ENCODE measurements at places on chromosomes 6 and 20. TPM values are rescaled to one million over a fixed set of nuclear protein-coding genes. Genes with fewer than 3 reads are reported as not detected.
A peak's percentile ranks its signal among the peaks of the same experiment; 100 is the strongest.

GRCh38 chr6:105482227-105482844 lies 79.5 kb upstream of the PREP start:
- no peak for DNase-seq
- H3K36me3 ChIP-seq, result no peaks in the 10 kb centered on the region
- no peaks in the 10 kb centered on the region for H3K4me1 ChIP-seq
- H3K27me3 ChIP-seq, result no peaks in the 10 kb centered on the region
- no peak overlapping the region for H3K4me3 ChIP-seq

DNA sequence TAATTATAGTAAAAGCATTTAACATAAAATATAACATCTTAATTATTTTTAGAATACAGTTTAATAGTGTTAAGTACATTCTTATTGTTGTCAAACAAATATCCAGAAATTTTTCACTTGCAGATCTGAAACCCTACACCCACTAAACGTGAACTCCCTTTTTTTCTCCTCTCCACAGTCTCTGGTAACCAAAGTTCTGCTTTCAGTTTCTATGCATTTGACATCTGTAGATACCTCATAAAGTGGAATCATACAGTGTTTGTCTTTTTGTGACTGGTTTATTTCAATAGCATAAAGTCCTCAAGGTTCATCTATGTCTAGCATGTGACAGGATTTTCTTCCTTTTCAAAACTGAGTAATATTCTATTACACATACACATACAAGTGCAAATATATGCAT lies 286.3 kb downstream of the BTBD3 start:
- no peaks in the 10 kb centered on the region for H3K27me3 ChIP-seq
- H3K27ac ChIP-seq, result no peak overlapping the region
- H3K4me1 ChIP-seq, result no peaks in the 10 kb centered on the region
- no peak overlapping the region for H3K4me3 ChIP-seq
- no peak for DNase-seq
- H3K36me3 ChIP-seq, result no peaks in the 10 kb centered on the region

DNA sequence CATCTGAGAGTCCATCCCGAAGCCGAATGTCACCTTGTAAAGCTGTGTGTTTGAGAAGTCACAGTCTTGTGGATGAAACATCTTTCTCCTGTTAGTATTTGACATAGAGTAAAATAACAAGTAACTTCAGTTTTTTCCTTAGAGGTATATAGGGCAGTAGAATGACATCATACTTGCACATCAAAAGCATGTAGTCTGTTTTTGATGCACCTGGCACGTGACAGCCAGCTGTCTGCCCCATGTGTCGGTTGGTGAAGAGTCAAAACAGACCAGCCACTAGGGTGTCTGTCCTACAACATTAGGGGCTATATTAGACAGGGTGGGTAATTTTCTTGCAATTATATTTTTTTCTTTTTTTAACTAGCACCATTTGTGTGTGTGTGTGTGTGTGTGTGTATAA lies 70.2 kb downstream of the SNX9 start:
- H3K27me3 ChIP-seq, result no peaks in the 10 kb centered on the region
- peaks cover 22% of the 10 kb centered on the region for H3K36me3 ChIP-seq
- peak; percentile 70 for DNase-seq
- no peak overlapping the region for H3K4me3 ChIP-seq
- H3K27ac ChIP-seq, result peak overlapping the region; percentile 61

DNA sequence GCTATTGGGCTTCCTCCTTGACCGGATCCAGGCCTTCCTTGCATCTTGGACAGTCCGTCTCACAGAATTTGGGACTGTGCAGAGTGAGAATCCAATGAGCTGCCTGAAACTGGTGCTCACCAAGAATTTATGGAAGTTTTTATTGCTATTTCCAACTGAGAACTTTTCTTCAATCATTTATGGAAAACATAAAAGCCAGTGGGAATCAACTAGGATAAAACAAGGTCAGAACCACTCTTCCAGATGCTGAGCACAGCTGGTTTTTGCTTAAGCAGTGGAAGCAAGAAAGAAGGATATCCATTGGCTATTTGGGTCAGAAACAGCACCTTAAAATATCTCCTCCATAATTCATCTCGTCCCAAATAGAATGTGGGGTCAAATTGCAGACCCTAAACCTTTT lies 74.2 kb downstream of the CD83 start:
- no peak for DNase-seq
- no peak overlapping the region for H3K4me3 ChIP-seq
- no peak overlapping the region for H3K27ac ChIP-seq
- no peaks in the 10 kb centered on the region for H3K4me1 ChIP-seq
- no peaks in the 10 kb centered on the region for H3K27me3 ChIP-seq
- no peaks in the 10 kb centered on the region for H3K36me3 ChIP-seq

- H3K27ac ChIP-seq, result no peak overlapping the region
- H3K27me3 ChIP-seq, result no peaks in the 10 kb centered on the region
- no peak for DNase-seq
Observed at GRCh38 chr6:134093007-134093573, 40.7 kb upstream of the SLC2A12 start.

DNA sequence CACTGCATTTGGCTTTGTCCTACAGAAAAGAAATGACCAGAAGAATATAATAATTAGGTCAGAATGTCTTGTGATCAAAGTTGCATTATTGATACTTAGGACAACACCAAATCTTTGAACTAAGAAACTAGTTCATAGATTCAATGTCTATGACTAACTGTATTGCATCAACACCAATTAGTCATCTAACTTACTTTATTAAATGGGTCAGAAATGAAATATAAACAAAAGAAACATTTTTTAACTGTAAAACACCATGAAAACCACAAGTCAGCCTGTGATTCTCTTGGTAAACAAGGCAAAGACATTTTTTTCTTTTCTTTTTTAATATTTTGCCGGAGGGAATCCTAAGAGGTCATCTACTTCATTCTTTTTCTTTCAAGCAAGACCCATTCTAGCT lies 114.1 kb upstream of the HDDC2 start:
- DNase-seq, result no peak
- no peak overlapping the region for H3K27ac ChIP-seq
- no peaks in the 10 kb centered on the region for H3K27me3 ChIP-seq
- no peaks in the 10 kb centered on the region for H3K36me3 ChIP-seq
- no peak overlapping the region for H3K4me3 ChIP-seq

GRCh38 chr6:121544691-121545090 lies 109.2 kb downstream of the GJA1 start:
- no peaks in the 10 kb centered on the region for H3K4me1 ChIP-seq
- H3K27me3 ChIP-seq, result no peaks in the 10 kb centered on the region
- no peak overlapping the region for H3K27ac ChIP-seq
- H3K4me3 ChIP-seq, result no peak overlapping the region

- H3K27ac ChIP-seq, result peak overlapping the region; percentile 68
- no peaks in the 10 kb centered on the region for H3K27me3 ChIP-seq
- H3K36me3 ChIP-seq, result no peaks in the 10 kb centered on the region
- DNase-seq, result no peak
- peaks cover 67% of the 10 kb centered on the region for H3K4me1 ChIP-seq
- H3K4me3 ChIP-seq, result peak overlapping the region; percentile 28
Observed at GRCh38 chr20:1674990-1675780, 17.6 kb upstream of the SIRPG start.

DNA sequence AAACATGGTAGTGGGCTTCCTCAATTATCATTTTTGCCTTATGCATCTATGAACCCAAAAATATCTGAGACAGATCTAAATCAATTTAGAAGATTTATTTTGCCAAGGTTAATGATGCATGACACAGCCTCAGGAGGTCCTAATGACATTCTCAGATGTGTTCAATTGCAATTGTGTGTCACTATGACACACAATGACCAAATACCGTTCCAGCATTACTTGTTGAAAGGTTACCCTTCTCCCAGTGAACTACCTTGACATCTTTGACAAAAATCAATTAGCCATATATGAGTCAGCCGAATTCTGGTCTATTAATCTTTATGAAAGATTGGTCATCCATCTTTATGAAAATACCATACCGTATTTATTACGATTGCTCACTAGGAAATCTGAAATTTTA lies 592.5 kb upstream of the GJE1 start:
- no peak for DNase-seq
- no peaks in the 10 kb centered on the region for H3K27me3 ChIP-seq
- H3K4me3 ChIP-seq, result no peak overlapping the region
- no peaks in the 10 kb centered on the region for H3K36me3 ChIP-seq
- H3K4me1 ChIP-seq, result no peaks in the 10 kb centered on the region

GRCh38 chr6:13559968-13560650 lies 14.3 kb upstream of the SIRT5 start:
- H3K27me3 ChIP-seq, result no peaks in the 10 kb centered on the region
- H3K4me1 ChIP-seq, result no peaks in the 10 kb centered on the region
- DNase-seq, result no peak
- no peak overlapping the region for H3K27ac ChIP-seq
- no peaks in the 10 kb centered on the region for H3K36me3 ChIP-seq

- H3K27me3 ChIP-seq, result no peaks in the 10 kb centered on the region
- no peaks in the 10 kb centered on the region for H3K36me3 ChIP-seq
- no peak overlapping the region for H3K4me3 ChIP-seq
- no peak overlapping the region for H3K27ac ChIP-seq
- DNase-seq, result no peak
Observed at GRCh38 chr6:45479834-45480751, 102.4 kb upstream of the SUPT3H start.

DNA sequence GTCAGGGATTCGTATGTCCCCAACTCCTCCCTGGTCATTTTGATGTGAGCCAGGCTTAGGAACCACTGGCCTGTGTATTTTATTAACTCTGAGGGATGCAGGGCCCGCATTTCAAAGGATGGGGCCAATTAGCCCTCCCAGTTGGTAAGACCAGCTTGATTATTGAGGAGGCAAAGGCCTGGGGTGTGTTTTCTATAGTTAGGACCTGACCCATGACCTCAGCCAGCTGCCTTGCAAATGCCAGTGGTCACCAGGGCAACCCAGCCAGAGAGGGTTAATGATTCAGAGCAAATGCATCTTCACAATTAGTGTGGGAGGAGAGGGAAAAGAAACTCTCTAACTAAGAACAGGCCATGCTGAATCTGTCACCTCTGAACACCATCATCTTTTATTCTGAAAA lies 835.4 kb downstream of the MAFB start:
- H3K36me3 ChIP-seq, result no peaks in the 10 kb centered on the region
- H3K27ac ChIP-seq, result no peak overlapping the region
- no peaks in the 10 kb centered on the region for H3K27me3 ChIP-seq
- no peaks in the 10 kb centered on the region for H3K4me1 ChIP-seq

DNA sequence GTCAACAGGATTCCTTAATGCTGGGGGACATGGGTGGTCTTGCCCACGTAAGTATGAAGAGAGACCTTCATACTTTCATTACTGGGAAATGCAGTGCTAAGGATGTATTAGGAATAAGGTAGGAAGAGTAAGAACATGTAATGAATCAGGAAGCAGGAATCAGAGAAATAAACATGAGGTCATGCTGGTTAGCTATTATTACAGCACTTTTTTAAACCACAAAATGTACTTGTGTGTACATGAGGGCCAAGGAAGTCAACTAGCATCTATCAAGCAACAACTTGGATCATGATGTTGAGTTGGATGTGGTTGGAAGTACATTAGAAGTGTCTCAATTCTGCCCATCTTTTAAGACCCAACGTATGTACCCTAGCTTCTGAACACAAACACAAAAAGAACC lies 63.5 kb upstream of the E2F3 start:
- DNase-seq, result no peak
- H3K36me3 ChIP-seq, result no peaks in the 10 kb centered on the region
- peaks cover 11% of the 10 kb centered on the region for H3K4me1 ChIP-seq
- H3K4me3 ChIP-seq, result no peak overlapping the region
- no peak overlapping the region for H3K27ac ChIP-seq

GRCh38 chr20:32585011-32585585 lies at the start of gene NOL4L:
NOL4L (minus strand) TSS chr20:32585333; CDS start chr20:32584890, 443 bp downstream.
- peak within 1 kb of the TSS; percentile 78 for H3K4me3 ChIP-seq
- DNase-seq, result no peak
- H3K4me1 ChIP-seq, result peaks cover 9% of the 10 kb centered on the region
- H3K36me3 ChIP-seq, result peaks cover 3% of the 10 kb centered on the region

DNA sequence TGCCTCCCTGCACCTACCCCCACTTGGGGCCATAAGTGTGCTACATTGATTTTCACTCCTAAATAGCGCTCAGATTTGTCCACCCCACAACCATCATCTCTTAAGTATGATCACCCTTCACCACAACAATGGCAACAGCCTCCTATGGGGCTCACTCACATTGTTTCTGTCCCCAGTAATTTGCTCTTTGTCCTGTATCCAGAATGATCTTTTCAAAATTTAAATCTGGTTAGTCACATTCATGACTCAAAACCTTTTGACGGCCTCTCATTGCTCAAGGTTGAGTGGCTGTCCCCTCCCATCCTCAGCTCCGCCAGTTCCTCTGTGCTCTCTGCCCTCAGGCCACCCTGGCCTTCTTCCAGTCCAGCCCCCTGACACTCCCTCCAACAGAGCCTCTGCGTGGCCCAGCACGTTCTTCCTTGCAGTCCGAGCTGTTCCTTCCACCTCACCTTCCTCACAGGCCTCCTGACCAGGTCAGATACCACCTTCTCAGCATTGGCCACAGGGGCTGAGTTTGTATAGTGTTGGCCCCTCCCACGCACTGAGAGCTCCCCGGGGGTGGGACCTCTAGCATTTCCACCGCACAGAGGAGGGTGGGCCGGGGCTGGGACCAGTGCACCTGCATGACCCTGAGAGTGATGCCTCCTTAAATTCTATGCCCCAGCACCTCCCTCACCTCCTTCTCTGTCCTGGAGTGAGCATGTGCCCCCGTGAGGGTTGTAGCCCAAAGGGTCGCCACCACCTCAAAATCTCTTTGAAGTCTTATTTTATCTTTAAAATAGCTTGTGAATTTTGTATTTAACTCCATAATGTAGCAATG lies 2.4 kb upstream of the PPP1R3G start:
- H3K27me3 ChIP-seq, result no peaks in the 10 kb centered on the region
- DNase-seq, result no peak
- no peaks in the 10 kb centered on the region for H3K4me1 ChIP-seq
- no peak overlapping the region for H3K4me3 ChIP-seq
- H3K27ac ChIP-seq, result no peak overlapping the region
- no peaks in the 10 kb centered on the region for H3K36me3 ChIP-seq

DNA sequence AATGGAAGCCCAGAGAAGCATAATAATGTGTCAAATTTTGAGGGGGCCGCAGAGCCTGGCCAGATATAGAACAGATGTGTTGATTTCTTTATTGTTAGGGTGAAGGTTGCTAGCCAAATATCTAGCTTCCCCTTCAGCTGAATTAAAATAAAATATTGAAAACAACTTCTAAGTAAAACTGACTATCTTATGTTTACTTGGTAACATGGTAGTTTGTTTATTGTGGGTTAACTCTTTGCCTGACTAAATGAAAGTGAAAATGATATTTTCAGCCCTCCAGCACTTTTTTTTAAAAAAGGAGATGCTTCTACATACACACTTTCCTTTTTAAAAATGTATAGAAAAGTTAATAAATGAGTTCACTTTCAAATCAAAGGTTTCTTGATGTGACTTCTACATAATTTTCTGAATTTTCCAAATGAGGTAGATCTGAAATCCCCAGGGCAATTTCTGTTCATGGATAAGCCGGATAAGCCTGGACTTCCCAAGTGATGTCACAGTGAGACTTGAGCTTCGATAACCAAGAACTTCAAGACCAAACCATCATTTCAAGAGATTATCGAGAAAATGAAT lies 172.1 kb upstream of the OLIG3 start:
- H3K4me1 ChIP-seq, result peaks cover 4% of the 10 kb centered on the region
- no peaks in the 10 kb centered on the region for H3K36me3 ChIP-seq
- DNase-seq, result no peak
- no peaks in the 10 kb centered on the region for H3K27me3 ChIP-seq
- H3K4me3 ChIP-seq, result no peak overlapping the region

TTK gene
- polyA plus RNA-seq, result 0.51 TPM

MMP24 gene
- polyA plus RNA-seq, result 0.08 TPM

LY6G6F gene
- polyA plus RNA-seq, result not detected

ARFGEF3 gene
- not detected for polyA plus RNA-seq

VARS2 gene
- 17.1 TPM for polyA plus RNA-seq

NEU1 gene
- 19.9 TPM for polyA plus RNA-seq

GSTA1 gene
- polyA plus RNA-seq, result not detected

HNF4A gene
- not detected for polyA plus RNA-seq

TFAP2C gene
- polyA plus RNA-seq, result not detected

BCAS1 gene
- 0.05 TPM for polyA plus RNA-seq

BYSL gene
- polyA plus RNA-seq, result 4.4 TPM

ARHGAP18 gene
- 0.60 TPM for polyA plus RNA-seq
